B cell (primary cell): ENCODE measurements at places on chromosomes 2 and 18. TPM values are rescaled to one million over a fixed set of nuclear protein-coding genes. Genes with fewer than 3 reads are reported as not detected.

DNA sequence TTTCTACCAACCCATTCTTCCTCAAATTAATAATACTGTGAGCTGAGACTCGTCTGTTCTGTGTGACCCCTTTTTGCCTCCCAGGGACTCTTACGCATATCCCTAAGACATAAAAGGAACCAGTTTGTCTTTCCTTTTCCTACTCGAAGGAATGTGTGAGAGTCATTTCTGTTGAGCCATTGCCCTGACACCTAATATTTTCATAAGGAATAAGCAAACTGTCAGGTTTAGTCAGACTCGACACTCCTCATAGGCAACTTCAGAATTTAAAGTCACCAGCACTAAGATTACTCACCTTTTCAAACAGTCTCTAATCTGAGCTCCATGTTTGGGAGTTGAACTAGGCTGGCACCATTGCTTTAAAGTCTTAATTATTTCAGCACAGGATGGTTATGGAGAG is 305.5 kb downstream of the IKZF2 start:
- DNase-seq: no peak

DNA sequence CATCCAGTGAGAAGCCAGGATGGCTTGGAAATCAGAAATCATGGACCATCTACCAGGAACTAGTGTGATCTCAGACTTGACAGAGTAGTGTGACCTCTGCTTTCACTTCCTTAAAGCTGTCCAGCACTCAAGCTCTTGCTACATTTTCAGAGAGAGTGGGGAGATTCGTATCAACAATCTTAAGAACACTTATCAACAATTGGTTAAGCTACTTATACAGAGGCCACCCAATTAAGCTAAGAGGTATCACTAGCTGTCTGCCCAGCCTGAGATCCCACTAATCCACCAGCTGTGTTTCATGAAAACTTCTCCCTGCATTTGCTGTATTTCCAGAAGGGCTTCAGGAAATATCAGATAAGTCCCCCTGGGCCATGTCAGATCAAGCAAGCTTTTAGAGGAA is 4.2 kb downstream of the RPRM start:
- DNase-seq: no peak

The REG3A gene
- not detected in 2 replicates for polyA plus RNA-seq

The SCG2 gene
- 0.12 TPM in 1 of 2 replicates, not detected in the other for polyA plus RNA-seq

The SLC8A1 gene
- polyA plus RNA-seq: 0.04 and 0.07 TPM in 2 replicates

DNA sequence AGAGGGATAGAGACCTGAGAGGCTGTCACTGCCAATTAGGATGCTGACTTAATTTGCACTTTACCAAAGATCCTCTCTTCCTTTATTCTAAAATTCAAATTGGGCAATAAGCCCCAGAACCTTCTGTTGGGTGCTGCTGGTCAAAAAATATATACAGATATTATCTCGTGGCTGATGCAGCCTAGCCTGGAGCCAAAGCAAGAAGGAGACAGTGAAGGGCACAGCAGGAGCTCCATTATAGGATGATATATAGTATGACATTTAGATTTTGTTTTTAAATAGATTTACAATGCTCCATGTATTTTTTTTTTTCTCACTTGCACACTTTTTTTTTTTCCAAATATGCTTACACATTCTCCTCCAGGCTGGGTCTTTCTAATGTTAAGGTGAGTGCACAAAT is 579.3 kb downstream of the PIK3C3 start:
- DNase-seq: no peak

- no peak for DNase-seq
Measured at GRCh38 chr2:105215586-105216192, 25.9 kb upstream of the GPR45 start.

The HOXD13 gene
- polyA plus RNA-seq: not detected in 2 replicates

The AQP12A gene
- not detected in 2 replicates for polyA plus RNA-seq

The KDSR gene
- polyA plus RNA-seq: 6.4 and 10.5 TPM in 2 replicates

DNA sequence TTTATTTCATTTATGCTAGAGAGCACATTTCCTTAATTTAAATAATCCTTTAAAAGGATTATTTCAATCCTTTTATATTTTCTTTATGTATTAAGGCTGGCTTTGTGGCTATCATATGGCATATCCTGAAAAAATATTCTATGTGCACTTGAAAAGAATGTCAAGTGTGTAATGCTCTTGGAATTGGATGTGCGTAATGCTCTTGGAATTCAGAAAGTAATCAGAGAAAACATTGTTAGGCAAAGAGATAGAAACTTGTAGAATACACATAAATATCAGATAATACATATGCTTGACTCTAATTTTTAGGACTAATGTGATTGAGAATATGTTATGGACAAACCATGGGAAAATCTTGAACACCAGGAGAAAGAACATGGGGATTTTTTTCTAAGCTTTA is 197.5 kb upstream of the COL3A1 start:
- no peak for DNase-seq

GRCh38 chr2:3039188-3040065 is 338.2 kb downstream of the EIPR1 start:
- no peak for DNase-seq

- no peak for DNase-seq
Measured at GRCh38 chr18:78021196-78021595, 771.5 kb downstream of the GALR1 start.

DNA sequence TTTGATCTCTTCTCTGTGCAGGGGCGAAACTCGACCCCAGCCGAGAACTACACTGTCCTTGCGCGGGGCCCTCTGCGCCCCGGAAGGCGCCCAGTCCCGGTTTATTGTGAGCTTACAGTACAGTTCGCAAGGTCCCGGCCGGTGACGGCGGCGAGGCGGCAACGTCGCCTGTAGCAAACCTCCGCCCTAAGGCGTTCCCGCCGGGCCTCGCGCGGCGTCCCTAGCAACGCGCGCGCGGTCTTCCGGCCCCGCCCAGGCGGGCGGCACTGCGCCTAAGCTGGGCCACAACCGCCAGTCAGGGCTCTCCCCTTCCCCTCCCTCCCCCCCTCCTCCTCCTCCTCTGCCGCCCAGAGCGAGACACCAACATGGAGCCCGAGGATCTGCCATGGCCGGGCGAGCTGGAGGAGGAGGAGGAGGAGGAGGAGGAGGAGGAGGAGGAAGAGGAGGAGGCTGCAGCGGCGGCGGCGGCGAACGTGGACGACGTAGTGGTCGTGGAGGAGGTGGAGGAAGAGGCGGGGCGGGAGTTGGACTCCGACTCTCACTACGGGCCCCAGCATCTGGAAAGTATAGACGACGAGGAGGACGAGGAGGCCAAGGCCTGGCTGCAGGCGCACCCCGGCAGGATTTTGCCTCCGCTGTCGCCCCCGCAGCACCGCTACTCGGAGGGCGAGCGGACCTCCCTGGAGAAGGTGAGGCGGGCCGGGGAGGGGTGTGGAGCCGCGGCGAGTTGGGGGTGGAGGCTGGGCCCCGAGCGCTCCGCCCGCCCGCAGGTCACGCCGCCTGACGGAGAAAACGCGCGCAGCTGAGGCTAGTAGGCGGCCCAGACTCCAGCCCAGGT is at the start of gene ALMS1:
TSS of gene ALMS1 (plus strand) at position 333 of the 838 bp plus-strand sequence. CDS start at position 366, 33 bp downstream.
- peak; percentile 93 for DNase-seq

The POTEC gene
- polyA plus RNA-seq: not detected in 2 replicates

GRCh38 chr2:183164650-183165015 is 40.4 kb downstream of the NUP35 start:
- DNase-seq: no peak

The KLF11 gene
- 46.6 and 48.4 TPM in 2 replicates for polyA plus RNA-seq

- peak; percentile 62 for DNase-seq
Measured at GRCh38 chr2:29014811-29015421, 33.8 kb downstream of the TOGARAM2 start.
